Peyer's patch (tissue), 4 donors: ENCODE measurements at places on chromosomes 13 and 19. TPM values are rescaled to one million over a fixed set of nuclear protein-coding genes. Genes with fewer than 3 reads are reported as not detected.

DNA sequence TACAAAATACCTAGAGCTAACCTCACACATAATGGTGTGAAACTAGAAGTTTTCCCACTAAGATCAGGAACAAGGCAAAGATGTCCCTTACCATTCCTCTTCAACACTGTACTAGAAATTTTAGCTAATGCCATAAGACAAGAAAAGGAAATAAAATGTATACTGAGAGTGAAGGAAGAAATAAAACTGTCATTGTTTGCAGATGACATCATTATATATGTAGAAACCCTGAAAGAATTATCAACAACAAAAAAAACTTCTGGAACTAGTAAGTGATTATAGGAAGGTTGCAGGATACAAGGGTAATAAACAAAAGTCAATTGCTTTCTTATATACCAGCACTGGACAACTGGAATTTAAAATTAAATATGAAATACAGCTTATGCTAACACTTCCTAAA lies 93.7 kb downstream of the TNFSF11 start:
- DNase-seq, result no peak

GRCh38 chr13:52738719-52739467 lies 727 bp downstream of the CNMD start:
- DNase-seq, result peak; percentile 46

DNA sequence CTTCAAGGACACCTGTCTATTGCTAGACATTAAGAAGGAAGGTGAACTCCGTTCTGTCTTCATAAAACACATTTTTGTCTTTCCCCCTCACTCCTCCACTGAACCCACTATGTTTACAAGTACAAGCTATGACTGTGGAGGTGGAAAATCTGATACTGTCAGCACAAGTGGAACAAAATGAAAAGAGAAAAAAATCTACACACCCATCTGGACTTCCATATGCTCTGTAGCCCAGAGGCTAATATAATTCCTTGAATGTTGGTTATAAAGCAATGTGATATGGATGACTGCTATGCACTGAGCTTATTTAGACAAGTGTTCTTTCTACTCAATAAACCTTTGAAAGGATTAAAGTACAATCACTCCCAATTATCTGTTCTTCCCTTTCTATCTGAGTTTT lies 713.5 kb downstream of the DIAPH3 start:
- no peak for DNase-seq

DNA sequence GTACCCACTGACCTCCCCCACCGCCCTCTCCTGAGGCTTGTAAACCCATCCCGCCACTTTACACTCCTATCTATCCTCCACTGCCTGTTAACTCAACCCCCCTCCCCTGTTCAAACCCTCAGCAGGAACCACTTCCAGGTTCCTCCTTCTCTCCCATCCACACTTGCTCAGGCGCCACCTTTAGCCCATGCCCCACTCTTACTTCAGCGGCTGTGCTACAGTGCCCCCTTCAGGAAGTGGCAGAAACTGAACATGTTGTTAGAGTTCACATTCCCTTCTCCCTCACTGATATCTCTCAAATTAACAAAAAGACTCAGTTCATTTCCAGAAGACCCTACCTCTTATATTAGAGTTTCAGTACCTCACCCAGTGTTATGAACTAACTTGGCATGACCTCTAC lies 49.4 kb downstream of the ZNF91 start:
- DNase-seq, result no peak

- DNase-seq, result no peak
Observed at GRCh38 chr13:23945612-23946011, 48.3 kb upstream of the C1QTNF9B start.

DNA sequence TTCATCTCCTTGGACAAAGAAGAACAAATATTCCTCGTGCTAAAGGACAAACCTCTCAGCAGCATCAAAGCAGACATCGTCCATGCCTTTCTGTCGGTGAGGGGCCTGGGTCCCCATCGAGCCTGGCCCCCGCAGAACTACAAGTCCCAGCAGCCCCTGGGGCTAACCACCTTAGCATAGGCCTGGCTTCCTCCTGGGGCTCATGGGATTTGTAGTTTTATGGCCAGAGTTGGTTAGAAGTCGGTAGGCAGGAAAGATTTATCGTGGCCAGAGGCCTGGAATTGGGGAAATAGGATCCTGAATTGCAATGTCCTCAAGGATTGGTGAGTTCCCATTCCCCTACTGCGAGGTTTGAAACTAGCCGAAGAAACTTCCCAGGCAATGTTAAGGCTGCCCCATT lies 19.6 kb downstream of the TMEM150B start:
- peak; percentile 36 for DNase-seq

DNA sequence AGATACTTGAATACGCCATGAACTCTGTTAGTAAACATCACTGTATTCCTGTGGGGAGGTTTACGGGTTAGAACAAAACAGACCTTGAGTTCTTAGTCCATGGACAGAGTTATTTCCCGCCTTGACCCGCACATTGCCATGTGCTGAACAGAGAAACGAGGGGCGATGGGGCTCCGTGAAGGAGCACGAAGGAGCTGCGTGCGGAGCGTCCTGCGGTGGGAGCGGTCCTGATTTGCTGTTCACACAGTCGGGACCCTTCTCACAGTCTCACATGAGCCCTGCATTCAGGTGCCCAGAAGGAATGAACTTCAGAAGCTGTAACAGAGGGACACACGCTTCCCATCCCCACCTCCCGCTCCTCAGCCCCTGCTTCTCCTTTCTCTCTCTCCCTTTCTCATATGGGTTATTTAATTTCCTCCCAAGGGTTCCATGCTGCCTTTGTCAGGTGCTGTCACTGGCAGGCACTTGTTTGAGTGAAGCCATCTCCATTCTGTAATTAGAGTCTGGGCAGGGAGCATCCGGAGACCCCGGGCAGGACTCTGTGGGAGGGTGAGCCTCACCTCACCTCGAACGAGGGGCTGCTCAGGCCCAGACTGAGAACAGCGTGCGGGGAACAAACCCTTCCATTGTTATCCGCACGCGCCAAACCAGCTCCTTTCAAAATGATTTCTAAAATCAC lies 76.9 kb downstream of the TEX29 start:
- DNase-seq, result peak; percentile 8

DNA sequence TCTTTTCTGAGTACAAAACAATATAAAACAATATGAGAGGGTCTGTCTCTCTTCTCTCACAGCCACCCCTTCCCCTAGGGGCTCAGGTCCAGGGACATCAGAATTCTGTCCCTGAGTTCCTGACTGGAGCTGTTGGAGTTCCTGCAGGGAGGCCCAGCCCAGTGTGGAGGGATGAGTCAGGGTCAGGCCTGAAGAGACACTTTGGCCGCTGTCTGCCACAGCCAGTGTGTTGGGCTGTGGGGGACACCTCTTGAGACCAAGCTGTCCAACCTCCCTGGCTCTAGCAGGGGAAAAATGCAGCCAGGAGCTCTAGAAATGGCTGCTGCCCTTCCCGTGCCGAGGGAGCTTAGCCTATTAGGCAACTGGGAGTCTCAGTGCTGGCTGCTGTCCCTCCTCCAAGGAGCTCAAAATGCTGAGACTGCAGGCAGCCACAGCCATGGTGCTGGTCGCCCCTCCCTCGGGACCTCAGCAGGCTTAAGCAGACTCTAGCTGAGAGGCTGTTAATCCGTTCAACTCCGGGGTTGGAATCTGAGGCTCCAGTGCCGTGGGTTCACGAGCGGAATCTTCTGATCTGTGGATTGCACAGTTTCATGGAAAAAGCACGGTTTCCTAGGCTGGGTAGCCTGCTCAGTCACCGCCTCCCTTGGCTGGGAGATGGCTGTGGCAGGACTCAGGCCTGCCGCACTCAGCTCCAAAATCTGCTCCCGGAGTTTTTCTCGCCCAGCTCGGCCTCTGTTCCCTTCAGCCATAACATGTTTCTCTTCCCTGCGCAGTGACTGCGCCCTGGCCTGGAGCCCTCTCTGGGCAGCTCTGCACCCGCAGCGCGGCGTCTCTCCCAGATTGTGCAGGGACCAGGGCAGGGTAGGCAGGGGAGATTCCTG lies 3.8 kb upstream of the ZNF626 start:
- DNase-seq, result no peak

Gene STOML3
- not detected for total RNA-seq
